Activated naive CD4-positive, alpha-beta T cell treated with anti-CD3 and anti-CD28 coated beads, Interleukin-2, amount 50 U/mL, for 16 hours (primary cell): ENCODE measurements at places on chromosomes 7 and 10.

GRCh38 chr7:67306331-67306730 lies 309.7 kb downstream of the TYW1 start:
- DNase-seq = no peak

DNA sequence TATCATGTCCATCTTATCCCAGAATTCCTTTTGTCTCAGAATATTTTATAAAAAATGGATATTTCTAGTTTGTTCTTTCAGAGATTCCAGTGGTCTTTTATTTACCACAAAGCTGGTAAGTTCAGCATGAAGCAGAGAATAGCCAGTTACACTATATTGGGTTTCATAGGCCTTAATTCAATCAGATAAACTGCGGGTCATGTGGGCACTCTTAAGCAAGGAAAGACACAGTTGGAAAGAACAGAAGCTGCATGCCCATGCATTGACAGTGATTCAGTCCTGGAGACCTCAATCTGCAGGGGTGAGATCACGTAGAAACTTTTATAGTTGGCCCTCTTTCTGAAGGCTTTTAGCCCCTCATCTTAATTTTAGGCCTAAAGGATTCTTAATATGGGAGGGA lies 281.3 kb upstream of the IGFBP3 start:
- no peak for DNase-seq

DNA sequence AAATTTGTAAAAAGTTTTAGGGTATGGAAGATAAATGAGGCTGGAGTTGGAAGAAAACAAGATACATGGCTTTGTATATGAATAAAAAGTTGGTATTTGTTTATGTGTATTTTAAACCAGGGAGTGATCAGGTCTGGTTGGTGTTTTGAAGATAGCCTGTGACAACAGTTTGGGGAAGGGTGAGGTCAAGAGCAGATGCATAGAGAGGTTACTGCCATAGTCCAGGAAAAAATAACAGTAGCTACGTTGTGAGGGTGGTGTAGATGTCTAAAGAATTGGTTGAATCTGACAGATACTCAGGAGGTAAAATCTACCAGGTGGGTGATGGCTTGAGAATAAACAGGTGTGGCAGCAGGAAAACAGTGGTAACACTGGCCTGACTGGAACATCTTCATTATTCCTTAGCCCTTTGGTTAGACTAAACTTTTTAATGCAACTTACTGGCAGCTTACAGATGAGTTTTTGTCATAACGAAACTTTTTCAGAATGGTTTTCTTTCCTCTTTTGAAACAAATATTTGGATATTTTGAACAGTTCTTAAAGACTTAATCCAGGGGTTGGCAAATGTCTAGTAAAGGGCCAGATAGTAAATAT lies 25.5 kb downstream of the ZNRF2 start:
- no peak for DNase-seq

DNA sequence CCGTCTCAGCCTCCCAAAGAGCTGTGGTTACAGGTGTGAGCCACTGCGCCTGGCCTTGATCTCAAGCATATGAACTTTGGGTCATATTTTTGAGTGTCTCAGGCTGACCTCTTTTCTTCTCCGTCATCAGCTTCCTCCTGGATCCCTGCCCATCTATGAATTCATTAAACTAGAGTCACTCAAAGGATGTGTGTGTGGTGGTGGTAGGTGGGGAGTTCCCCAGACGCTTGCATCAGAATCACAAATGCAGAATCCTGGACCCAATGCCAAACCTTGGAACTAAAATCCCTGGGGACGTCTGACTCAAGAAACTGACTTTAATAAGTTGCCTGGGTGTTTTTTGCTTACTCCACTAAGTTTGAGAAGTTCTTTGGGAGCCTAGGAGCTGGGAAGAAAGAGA lies 6.7 kb upstream of the CREB5 start:
- DNase-seq = no peak

DNA sequence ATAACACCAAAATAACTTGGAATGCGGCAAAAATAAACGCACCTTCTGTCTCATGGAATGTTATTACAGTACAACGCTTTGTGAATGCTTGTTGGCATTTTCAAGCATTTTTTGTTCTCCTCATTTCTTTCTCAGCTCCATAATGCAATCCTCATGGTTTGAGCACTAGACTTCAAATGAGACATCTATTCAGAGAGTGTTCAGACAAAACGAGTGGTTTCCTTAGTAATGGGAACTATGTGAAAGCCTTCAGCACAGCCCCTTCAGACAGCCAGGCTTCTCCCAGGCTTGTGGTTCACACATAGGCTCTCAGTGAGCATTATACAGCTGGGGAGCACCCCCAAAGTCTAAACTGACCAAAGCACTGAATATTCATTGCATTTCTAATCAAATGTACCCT lies 8.6 kb upstream of the LRRN3 start:
- no peak for DNase-seq

DNA sequence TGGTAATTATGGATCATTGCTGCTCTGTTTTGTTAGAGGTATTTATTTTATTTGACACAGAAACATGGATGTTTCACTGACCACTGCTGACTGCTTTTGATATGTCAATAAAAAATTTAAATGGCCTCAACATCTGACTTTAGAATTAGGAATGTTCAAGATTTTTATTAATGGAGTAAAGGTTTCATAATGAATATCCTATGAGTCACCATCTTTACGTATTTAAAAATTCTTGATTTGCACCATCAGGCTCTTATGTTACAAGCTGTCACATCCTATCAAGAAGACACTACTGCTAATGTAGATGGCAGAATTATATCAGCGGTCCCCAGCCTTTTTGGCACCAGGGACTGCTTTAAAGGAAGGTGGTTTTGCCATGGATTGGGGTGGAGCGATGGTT lies 578.7 kb upstream of the NRP1 start:
- DNase-seq = no peak

- no peak for DNase-seq
These were observed 9.9 kb downstream of the CNPY1 start for GRCh38 chr7:155536451-155536850.

- DNase-seq = no peak
These were observed 166.9 kb downstream of the MYOF start for GRCh38 chr10:93315246-93315645.
